ENCODE measurements at places on chromosomes 16 and 17. TPM values are rescaled to one million over a fixed set of nuclear protein-coding genes. Genes with fewer than 3 reads are reported as not detected.

The HYDIN gene
- not detected for total RNA-seq

The LAT gene
- total RNA-seq, result 4.7 TPM

GRCh38 chr17:73071066-73071999 lies 21.2 kb downstream of the SLC39A11 start:
- DNase-seq, result no peak

GRCh38 chr16:1033128-1033679 lies 39.3 kb upstream of the SSTR5 start:
- DNase-seq, result no peak

DNA sequence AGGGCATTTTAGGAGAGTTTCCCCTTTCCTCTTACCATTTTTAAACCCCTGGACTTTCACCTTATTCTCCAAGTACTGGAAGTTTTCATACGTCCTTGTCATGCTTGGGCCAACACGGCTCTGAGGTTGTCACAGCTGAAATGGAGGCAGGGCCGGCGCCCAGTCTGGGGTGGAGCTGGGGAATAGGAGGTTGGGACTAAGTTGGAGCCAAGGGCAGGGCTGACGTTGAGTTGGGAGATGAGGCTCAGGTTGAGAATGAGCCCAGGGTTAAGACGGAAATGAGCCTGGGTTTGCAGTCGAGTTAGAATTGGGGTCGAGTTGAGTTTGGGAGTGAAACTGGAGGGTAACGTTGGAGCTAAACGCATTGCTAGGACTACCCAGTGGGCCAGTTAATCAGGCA lies 1.3 kb downstream of the CLEC10A start:
- DNase-seq, result no peak

All from vagina (tissue), 2 donors.